CD8-positive, alpha-beta memory T cell (primary cell): ENCODE measurements at places on chromosomes 1 and 21. TPM values are rescaled to one million over a fixed set of nuclear protein-coding genes. Genes with fewer than 3 reads are reported as not detected.

NPPA gene
- not detected for polyA plus RNA-seq

LDLRAD1 gene
- not detected for polyA plus RNA-seq

DNA sequence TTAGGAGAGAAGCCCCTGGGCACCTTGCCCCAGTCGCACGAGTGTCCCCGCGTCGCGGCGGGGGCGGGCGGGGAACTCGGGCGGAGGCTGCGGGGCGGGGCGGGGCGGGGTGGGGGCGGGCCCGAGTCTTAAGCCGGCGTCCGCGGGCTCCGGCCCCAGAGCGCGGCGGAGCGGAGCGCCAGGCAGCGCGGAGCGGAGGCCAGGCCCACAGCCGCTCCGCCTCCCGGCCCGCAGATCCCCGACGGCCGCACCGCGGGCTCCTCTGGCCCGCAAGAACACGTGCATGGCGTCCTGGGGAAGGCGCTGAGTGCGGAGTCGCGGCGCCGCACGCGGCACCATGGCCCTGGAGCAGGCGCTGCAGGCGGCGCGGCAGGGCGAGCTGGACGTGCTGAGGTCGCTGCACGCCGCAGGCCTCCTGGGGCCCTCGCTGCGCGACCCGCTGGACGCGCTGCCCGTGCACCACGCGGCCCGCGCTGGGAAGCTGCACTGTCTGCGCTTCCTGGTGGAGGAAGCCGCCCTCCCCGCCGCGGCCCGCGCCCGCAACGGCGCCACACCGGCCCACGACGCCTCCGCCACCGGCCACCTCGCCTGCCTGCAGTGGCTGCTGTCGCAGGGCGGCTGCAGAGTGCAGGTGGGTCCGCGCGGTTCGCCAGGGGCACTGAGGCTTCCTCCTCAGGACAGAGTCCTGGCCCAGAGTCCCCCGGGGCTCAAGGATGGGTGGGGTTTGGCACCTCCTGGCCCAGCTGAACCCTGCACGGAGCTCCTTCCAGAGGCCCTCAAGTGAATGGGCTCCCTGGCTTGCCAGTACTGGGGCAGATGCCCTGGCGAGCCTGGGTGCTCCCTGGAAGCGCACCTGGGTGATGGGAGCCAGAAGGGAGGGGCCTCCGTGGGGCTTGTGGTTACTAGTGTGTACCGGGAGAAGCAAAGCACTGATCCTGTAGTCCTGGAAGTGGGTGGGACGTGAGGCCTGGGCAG, at the start of gene ESPN:
Gene ESPN, plus strand, starts transcription at position 158 of the 975 bp plus-strand sequence. Its CDS starts 180 bp downstream, at position 338.
- H3K27ac ChIP-seq = no peak within 1 kb of the TSS
- H3K4me1 ChIP-seq = peaks cover 15% of the 10 kb centered on the region
- no peaks in the 10 kb centered on the region for H3K36me3 ChIP-seq

GRCh38 chr1:110118636-110119396, 6.6 kb downstream of the UBL4B start:
- DNase-seq = no peak
- H3K27me3 ChIP-seq = no peaks in the 10 kb centered on the region
- no peaks in the 10 kb centered on the region for H3K4me1 ChIP-seq
- no peak overlapping the region for H3K27ac ChIP-seq
- no peaks in the 10 kb centered on the region for H3K36me3 ChIP-seq
- no peak overlapping the region for H3K4me3 ChIP-seq

DNA sequence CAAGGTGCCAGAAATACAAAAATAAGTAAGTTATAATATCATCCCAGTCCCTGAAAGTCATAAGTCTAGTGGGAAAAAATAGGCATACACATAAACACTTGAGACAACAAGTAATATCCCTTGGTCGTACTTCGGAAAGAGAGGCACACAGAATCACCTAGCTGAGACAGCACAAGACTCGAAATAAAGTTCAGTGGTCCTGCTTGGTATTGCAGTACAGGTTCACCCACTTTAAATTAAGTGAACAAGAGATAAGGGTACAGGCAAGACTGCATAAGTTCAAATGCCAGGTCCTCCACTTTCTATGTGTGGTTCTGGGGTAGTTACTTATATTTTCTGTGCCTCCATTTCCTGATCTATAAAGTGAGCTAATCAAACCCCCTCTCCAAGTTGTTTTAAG, 47.6 kb downstream of the SEC16B start:
- no peaks in the 10 kb centered on the region for H3K27me3 ChIP-seq
- no peaks in the 10 kb centered on the region for H3K36me3 ChIP-seq
- H3K27ac ChIP-seq = no peak overlapping the region
- no peaks in the 10 kb centered on the region for H3K4me1 ChIP-seq
- DNase-seq = no peak
